Posterior cingulate gyrus (tissue), 11 donors: ENCODE measurements at places on chromosomes 5 and 9.

DNA sequence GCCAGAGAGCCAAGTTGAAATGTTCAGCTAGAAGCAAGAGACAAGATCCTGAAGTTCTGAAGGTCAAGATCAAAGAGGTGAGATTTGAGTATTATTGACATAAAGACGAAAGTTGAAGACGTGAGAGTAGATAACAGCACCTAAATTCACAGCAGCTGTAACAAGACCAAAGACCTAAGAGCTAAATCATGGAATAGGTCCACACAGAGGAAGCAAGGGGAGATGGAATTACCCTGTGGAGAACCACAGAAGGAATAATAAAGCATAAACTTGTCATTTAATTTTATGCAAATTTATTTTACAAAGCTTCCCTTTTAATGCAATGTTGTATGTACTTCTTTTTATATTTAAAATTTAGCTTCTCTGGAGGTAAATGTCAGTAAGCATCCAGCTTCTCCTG lies 523.7 kb downstream of the NR2F1-AS1 start:
- DNase-seq, result no peak

DNA sequence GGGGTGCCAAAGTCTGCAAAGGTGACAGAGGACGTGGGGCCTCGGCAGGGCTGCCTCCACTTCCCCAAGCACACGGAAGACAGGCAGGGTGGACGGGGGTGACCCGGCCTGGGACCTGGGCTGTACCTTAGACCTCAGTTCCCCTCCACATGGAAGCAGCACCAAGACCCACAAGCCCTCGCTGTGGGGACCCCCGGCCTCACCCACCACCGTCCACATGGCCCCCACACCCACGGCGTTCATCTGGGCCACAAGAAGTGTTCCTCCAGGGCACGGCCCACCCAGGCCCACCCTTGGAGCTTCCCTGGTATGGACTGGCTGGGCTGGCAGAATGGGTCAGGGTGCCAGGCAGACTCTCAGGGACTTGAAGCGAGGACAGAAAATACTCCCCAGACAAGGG lies 45.8 kb upstream of the NKD2 start:
- no peak for DNase-seq

- DNase-seq, result no peak
These were observed 7.6 kb downstream of the LMX1B start for GRCh38 chr9:126621061-126621918.

DNA sequence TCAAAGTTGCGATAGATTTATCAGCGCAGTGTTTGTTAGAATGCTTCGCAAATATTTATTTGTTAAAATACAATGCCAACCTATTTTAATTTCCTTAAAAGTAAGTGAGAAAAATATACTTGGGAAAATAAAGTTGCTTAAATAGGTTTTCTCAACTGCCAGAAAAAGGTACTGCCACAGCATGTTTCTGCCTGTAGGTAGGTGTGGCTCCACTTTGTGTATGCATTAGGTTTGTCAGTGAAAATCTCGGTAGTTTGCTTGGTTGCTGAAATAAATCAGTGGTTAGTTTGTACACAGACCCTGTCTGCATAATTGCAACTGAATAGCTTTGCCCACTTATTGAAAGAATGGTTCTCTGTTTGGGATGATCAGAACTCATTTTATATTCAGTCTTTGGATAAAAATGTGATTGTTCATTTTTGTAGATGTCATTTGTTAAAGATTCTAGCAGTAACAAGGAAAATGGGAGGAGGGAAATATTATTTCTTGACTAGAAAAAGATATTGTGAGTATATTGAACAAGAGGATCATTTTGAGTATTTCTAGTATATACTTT lies 25.7 kb downstream of the C9orf85 start:
- DNase-seq, result no peak

GRCh38 chr5:154642499-154643245 lies 112.5 kb upstream of the LARP1 start:
- no peak for DNase-seq

DNA sequence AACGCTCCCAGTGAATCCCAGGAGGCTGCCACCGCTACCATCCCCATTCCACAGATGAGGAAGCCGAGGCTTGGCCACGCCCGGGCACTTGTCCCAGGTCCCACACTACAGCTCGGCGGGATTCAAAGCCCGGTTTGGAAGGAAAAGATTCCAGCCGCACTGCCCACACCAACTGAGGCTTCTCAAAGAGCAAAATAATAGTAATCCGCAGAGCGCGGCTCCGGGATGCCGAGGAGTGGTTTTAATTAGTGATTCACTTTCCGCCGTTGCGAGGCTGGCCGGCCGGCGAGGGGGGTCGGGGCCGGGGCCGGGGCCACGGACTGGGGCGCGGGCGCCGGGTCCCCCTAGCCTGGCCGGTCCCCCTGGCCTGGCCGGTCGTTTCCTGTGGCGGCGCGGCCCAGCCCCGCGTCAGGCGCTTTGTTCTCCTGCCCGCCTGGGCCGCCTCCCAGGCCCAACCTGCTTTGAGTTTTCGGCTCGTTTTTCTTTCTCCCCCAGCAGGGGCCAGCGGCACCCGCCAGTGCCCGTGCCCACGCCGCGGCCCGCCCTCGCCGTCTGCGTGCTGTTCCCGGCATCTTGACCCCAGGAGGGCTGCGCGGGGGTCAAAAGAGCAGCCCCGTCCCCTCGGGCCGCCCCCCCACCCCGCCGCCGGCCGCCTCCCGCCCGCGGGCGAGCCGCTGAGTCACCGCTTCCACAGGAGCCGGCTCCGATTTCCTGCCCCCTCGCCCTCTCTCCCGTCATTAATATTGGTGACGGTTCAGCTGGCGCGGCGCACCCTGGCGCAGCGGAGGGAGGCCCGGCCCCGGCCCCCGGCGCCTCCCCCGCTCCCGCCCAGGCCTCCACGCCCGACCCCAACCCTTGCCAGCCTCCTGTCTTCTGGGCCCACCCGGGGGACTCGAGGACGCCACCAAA lies 31.2 kb downstream of the FGF18 start:
- DNase-seq, result no peak

DNA sequence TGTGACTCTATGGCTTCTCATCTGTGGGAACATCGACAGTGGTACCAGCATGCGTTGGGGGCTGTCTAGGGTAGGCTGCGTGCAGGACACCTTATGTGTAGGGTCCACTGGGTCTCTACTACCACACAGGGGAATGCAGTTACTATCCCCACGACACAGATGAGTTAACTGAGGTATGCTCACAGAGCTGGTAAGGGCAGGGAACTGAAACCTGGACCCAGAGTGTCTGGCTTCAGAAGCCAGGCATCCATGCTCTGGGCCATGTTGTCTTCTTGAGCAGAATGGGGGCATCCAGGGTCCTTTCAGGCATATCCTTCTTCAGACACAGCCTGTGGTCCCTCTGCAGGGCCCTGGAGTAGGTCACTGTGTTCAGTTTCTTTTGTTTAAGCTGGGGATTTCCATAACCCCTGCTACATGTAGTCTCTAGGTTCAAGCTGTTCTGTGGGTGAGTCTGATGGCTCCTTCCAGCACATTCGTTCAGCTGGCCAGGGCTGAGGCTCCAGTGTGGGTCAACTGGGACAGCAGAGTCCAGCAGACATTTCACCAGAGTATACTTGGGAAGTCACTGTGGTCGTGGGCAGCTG lies 148.8 kb downstream of the GADD45G start:
- no peak for DNase-seq

- DNase-seq, result no peak
These were observed 351.9 kb upstream of the IRX2 start for GRCh38 chr5:3103262-3103811.

GRCh38 chr5:134438721-134439123 lies 27.0 kb upstream of the CDKN2AIPNL start:
- no peak for DNase-seq

- DNase-seq, result no peak
These were observed 278.3 kb downstream of the PDE4D start for GRCh38 chr5:59615272-59615671.

GRCh38 chr5:79924936-79925893 lies 65.8 kb downstream of the MTX3 start:
- no peak for DNase-seq

DNA sequence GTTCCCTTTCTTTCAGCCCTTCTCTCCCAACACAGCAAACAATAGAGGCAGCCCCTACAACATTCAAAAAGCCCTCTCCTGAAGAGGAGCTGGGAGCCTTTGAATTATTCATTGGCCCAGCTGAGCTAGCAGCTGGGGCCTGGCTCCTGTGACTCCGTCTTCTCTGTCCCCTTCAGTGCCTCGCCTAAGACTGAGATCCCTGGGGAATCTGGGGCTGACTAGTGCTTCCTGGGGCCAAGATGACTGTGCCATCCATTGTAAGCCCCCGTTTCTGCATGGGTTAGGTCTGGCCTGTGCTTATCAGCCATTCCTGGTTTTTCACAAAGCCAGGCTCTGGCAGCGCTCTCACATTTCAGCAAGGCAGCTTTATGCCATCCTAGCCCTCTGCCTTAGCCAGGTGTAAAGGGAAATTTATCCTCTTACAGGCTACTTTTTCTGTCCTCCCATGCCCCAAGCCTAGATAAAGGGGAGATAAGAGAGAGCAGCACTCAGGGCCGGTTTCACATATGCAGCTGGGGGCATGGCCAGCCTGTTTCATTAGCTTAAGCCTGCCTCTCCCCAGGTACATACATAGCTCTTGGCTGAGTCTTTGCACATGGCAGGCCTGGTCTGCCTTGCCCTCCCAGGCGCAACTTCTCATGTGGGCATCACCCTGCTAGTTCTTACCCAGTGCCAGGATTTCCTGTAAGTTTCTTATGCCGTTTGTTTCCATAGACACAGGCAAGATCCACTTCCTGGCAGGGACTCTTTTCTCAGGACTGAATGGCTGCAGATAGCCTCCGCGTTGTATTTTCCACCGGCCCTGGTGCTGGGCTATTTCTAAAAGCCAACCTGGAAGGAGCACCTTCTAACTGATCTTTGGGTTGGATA lies 15.8 kb downstream of the PTPA start:
- DNase-seq, result no peak

DNA sequence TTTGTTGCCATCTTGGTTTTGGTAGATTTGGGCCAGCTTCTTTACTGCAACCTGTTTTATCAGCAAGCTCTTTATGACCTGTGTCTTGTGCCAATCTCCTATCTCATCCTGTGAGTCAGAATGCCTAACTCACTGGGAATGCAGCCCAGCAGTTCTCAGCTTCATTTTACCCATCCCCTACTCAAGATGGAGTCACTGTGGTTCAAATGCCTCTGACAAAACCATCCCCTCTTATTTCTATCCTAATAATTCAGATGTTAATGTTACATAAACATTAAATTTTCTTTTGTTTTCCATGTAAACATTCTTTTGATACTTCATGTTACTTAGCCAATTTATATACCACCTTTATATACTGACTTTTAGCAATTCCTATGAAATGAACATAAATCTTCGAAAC lies 746.3 kb downstream of the CDH18 start:
- no peak for DNase-seq

GRCh38 chr9:36517131-36517530 lies 55.6 kb upstream of the MELK start:
- DNase-seq, result no peak

- no peak for DNase-seq
These were observed 74.3 kb downstream of the LRSAM1 start for GRCh38 chr9:127525401-127526188.

DNA sequence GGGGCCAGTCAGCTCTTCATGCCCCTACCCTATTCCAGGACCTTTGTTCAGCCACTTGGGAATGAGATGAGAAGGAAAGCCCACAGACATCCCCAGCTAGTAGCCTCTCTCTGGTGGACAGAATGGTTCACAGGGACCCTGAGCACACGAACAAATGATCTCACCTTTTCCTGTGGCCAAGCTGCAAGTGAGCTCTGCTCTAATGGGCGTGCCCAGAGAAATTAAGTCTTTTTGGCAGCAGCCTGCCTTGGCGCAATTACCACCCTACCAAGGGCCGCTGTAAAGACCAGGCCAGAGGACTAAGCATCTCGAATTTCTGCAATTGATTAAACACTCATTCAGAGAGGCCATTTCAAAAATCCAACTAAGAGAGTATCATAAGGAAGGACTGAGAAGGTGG lies 56.0 kb downstream of the WHRN start:
- DNase-seq, result no peak

- DNase-seq, result no peak
These were observed 1.1 kb upstream of the CMBL start for GRCh38 chr5:10308844-10309243.

GRCh38 chr5:7445831-7446230 lies 49.9 kb downstream of the ADCY2 start:
- DNase-seq, result no peak

DNA sequence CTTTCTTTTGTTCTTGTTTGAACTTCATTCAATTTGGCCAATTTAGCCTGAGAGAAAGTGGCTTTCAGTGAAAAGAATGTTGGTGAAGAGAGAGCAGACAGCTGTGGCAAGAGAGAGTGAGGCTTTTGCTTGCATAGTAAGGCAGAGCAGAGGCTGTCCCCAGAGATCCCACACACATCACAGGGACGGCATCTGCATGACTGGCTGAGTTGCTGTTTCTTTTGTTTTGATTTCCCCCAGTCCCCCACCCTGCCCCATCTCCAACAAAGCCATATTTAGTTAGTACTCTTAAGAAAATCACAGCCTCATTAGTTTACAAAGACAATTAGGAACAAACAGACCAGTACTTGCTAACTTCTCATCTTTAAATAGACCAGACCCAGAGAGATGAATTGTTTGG lies 363.9 kb upstream of the SEMA6A start:
- no peak for DNase-seq

- no peak for DNase-seq
These were observed 83.0 kb upstream of the GLIS3 start for GRCh38 chr9:4382722-4383317.

DNA sequence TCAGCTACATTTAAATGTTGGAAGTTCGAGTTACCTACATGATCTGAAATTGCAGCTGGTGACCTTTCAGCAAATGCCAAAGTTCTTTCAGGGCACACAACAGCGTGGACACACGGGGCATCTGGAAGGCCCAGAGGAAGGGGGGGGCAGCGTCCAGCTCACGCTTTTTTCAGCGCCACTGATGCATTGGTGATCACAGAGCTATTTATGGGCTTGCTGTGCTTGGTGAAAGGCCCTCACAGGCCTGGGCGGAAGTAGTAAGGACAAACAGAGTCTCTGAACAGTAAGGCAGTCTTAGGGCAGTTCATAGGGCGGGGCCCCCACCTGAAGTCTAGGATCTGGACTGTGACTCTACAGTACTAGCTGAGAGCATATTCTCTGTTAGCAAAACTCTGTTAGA lies 6.6 kb upstream of the FBP2 start:
- no peak for DNase-seq

- no peak for DNase-seq
These were observed 4.2 kb upstream of the NFIL3 start for GRCh38 chr9:91427873-91428272.
